Brain (organoid and tissue), 16 donors: ENCODE measurements at places on chromosomes 7 and 10. TPM values are rescaled to one million over a fixed set of nuclear protein-coding genes. Genes with fewer than 3 reads are reported as not detected.

The HOXA5 gene
- 25.3 TPM for polyA plus RNA-seq

The RBP3 gene
- polyA plus RNA-seq = not detected

DNA sequence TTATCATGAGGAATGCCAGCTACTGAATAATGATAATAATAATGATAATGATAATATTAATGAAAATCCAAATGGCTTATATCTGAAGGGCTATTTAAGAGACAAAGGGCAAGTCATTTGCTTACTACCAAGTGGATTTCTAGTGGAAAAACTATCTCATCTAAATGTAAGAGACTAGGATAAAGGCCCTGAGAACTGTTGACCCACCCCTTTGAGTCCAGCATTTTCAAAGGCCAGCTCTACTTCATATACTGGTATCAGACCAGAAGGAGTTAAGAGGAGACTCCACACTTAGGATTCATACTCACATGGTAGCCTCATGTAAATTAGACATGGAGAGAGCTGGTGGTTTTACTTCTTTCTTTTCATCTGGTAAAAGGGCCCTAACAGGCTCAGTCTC is 76.0 kb downstream of the PHYHIPL start:
- DNase-seq = no peak

The ABI1 gene
- 35.6 TPM for polyA plus RNA-seq

- no peak for DNase-seq
These were observed 92.8 kb downstream of the CPXM2 start for GRCh38 chr10:123798856-123799255.

- peak; percentile 87 for DNase-seq
These were observed 1.3 kb upstream of the FZD8 start for GRCh38 chr10:35643151-35644049.

DNA sequence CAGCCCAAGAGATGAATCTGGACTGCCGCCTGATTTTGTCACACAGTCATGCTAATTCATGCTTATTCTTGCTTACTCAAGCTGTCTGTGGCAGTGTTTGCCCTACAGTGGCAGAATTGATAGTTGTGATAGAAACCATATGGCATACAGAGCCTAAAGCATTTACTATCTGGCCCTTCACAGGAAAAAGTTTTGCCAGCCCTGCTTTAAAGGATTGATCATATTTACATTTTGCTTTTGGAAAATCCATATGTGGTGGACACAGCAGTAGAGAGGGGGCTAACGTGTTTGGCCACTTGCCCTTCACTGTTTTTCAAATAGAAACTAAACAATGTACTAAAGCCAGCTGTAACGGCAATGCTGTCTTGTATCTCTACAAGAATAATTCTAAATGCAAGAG is 974.0 kb upstream of the GHITM start:
- peak; percentile 46 for DNase-seq

GRCh38 chr10:126208726-126209302 is 179.5 kb downstream of the ADAM12 start:
- peak; percentile 88 for DNase-seq

GRCh38 chr7:155981703-155982102 is 169.4 kb upstream of the SHH start:
- no peak for DNase-seq

- DNase-seq = no peak
These were observed 34.2 kb downstream of the BICC1 start for GRCh38 chr10:58546722-58547445.

- no peak for DNase-seq
These were observed 458.5 kb downstream of the GPAM start for GRCh38 chr10:111725050-111725449.

DNA sequence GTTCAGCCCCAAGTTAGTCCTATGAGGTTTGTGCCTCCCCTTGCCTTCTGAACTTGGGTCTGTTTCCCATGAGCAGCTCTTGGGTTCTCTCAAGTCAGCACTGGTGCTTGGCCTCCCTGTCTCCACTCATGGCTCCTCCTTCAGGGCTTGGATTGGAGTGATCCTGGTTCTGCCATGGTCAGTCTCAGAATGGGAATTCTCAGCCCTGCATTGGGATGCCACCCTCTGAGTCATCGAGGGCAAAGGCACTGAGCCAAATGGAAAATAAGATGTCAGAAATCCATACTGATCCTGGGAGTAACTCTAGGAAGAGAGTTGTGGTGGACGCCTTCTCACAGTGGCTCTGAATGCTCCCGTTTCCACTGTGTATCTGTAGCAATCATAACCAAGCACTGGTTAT is 233.4 kb upstream of the HABP2 start:
- no peak for DNase-seq

The SEMA3D gene
- polyA plus RNA-seq = 0.22 TPM
